T-helper 17 cell (primary cell): ENCODE measurements at places on chromosomes 2 and 18.

DNA sequence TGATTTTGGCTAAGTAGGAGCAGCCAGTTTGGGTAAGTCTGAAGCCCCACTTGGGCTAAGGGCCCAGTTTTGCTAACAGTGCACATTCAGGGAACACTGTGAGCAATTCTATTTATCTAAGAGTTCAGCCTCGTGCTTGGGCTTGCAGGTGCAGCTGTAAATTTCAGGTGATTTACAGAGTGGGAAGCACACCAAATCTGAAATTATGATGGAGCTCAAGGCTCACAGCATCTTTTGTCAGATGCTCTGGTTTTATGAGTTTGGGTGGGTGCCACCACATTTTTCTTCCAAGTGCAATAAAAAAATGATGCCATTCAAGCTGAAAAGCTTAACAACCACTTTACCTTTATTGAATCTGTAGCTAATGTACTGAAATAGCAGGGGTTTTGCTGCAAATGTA, 671.2 kb downstream of the LRRTM4 start:
- DNase-seq, result no peak

DNA sequence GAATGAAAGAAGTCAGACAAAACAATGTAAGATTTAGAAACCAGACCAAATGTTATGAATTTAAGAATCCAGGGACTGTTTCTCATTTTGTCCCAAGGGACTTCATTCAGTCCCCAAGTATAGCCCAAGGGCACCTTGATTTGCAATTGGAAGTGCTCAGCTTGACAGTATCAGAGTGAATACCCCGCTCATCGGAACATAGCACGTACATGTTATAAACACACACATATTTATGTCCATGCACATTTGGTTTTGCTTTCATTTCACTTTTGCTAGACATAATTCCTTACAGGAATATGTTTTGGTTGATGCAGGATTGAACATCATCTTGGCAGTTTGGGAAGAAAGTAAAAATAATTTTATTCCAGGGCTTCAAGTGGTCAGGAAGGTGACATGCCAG, 100.2 kb downstream of the PID1 start:
- DNase-seq, result no peak

DNA sequence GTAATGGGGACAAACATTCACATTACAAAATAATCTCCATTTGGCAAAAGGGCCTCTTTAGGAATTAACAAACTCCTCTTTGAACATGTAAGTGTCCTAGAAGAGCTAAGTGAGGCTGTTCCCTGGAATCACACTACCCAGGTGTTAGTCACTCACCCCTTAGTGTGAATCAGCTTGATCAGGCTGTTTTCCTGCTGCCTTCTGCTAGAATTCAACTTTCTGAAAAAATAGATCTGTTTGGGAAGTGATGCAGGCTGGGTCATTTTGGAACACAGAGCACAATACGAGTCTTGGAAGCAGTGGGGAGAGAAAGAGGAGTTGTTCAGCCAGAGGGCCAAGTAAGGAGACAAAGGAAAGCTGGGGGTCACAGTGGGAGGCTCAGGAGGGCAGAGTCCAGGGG, 40.0 kb downstream of the TTC32 start:
- DNase-seq, result no peak

DNA sequence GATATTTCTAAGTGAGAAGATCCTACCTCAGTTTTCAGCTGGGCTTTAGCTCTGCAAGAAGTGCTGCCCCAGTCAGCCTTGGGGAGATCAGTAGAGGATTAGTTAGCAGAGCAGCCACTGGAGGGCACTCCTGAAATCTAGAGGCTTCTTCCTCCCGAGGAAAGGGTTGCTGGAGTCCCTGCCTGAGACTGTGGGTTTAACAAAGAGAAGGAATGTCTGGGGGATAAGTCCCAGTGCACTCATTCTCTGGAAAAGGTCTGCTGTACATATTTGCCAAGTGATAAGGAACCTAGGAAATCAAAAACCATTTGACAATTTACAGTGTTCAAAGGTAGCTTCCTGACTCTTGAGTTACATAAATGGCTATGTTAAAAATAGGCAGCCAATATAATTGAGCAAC, 207.2 kb downstream of the SLC8A1 start:
- DNase-seq, result no peak

- DNase-seq, result no peak
These were observed 115.3 kb upstream of the NDUFV2 start for GRCh38 chr18:8987241-8987640.

DNA sequence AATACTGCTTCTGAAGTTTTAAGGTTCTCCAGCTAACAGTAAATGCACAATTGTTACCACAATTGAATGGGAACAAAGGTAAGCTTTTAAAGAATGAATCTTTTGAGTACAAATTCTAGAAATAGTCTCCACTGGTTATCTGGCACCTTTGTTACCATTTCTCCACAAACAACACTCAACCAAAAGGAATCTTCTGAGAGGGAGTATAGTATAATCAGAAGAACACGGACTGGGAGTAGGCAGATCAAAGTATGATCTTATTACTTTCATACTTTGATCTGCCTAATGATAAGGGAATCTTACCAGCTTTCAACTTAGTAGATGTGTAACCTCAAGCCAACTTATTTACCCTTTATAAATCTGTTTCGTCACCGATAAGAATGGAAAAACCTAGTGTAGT, 1.4 kb downstream of the CEP76 start:
- no peak for DNase-seq

- DNase-seq, result no peak
These were observed 20.9 kb downstream of the DHRS9 start for GRCh38 chr2:169090133-169090820.

- no peak for DNase-seq
These were observed 31.6 kb upstream of the ROCK2 start for GRCh38 chr2:11376071-11376470.

DNA sequence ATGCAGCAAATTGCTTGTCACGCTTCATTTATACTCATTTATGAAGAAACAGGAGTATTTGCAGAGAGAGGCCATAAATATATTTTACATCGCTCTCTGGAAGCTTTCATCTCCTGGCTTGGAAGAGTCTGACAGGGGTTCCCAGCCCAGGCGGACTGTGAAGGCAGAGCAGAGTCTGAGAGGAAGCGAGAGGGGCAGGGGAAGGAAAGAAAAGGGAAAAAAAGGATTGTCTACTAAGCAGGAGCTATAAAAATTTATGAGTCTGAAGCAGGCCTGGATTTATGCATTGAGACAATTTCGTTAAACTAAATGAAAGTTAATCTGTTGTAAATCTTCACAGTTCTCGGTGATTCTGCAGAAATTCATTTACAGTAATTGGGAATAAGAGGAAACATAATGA, 143.9 kb upstream of the GYPC start:
- no peak for DNase-seq

DNA sequence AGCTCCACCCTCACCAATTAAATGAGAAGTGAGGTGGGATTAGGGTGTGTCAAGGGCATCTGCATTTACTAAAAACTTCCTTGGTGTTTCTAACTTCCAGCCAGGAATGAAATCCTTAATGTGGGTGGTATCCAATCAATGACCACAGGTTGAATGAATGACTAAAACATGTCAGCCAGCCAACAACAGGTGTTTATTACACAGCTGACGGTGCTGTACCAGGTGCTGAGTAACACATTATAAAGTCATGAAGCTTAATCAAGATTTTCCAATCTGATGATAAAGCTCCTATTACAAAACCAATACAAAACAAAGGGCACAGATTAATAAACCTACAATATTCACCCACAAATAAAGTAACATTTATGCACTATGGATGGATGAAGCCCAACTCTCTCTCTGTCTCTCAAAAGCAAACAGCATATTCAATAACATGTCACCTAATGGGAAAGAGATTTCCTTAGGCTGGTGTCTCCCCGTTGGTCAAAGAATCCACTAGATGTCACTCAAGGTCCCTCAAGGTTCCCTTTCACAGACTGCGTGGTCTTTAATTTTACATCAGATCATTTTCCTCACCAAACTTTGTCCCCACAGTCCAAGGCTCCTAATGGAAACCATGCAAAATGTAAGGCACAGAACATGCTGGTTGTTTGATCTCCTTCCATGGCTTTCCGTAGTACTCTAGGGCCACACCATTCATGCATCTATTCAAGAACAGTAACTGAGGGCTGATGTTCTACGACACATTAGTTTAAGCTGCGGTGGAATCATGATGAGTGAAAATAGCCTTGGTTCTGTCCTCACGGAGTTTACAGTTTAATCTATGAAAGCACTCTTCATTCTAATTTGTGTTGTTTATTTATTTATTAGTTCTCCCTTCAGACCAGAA, 6.4 kb upstream of the PTPN4 start:
- DNase-seq, result no peak

DNA sequence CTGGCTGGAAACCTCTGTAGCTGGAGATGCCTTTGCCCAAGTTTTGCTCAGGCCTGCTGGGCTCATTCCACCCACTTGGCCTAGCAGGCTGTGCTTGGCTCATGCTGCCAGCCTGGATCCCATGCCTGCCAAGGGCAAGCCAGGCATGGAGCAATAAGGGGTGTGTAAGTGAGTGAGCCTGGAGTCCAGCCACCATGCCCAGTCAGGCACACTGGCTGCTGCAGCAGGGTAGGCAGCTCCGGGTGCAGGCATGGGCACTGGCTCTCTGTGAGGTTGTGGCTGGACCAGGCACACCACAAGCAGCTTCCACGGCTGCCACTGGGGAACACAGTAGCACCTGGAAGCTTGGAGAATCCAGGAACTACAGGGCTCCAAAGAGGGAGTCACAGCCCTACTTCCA, 147.7 kb upstream of the HS6ST1 start:
- no peak for DNase-seq

DNA sequence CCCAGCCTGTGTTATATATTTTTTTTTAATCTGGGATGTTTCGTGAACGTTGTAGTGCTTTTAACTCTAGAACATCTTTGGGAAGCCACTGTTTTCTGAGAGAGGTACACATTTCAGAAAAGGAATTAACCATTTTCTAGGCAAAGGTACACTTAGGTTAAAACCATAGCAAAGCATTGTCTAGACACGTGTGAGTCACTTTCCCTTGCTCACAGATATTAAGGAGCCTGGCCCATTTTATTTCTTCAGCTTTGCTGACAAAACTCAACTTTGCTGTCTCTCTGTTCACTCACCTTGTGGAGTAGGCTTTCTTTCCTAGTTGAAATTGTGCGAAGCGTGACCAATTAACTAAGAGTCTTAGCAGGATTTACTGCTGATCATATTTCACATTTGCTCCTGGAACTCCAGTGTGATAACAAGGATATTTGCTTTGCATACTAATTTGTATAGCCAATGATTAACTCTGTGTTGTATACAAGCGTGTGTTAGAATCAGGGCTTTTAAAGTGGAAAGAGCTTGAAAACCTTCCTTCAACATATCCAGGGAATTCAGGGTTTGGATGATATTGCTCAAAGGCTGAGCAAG, 215.0 kb upstream of the AGAP1 start:
- no peak for DNase-seq

GRCh38 chr2:167814881-167815718, 432.3 kb downstream of the STK39 start:
- no peak for DNase-seq

DNA sequence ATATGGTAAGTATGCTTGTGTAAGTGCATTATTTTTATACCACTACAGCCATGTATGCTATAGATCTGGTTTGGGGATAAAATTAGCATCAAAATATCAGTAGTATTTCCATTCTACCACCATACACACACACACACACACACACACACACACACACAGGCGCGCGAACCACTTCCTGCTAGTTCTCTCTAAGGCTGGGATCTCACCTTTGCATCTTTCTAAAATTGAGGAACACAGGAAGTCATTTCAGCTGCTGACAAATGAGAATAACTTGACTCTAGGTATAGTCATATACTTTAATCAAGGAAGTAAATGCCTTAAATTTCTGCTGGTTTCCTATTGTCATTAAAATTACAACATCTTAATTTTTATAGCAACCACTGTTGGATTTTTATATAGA, 72.5 kb downstream of the RBM43 start:
- DNase-seq, result no peak

DNA sequence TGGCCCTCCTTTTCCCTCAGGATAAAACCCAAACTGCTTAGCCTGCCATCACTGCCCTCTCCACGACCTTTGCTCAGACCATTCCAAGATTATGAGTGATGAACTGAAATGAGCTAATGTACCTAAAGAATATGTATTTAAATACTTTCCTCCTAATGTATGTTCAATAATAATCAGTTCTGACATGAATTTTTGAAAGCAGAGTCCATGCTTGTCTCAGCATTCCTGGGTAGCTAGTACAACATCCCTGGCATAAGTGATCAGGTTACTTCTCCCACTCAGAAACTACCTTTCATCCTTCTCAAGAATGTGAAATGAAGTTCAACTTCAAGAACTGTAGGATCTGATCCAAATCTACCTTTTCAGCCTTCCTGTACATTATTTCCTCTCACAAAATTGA, 103.6 kb downstream of the UNC80 start:
- no peak for DNase-seq

- no peak for DNase-seq
These were observed 119.2 kb downstream of the CACNB4 start for GRCh38 chr2:151979694-151980093.

- no peak for DNase-seq
These were observed 543.2 kb downstream of the DCDC2C start for GRCh38 chr2:4246364-4247131.

DNA sequence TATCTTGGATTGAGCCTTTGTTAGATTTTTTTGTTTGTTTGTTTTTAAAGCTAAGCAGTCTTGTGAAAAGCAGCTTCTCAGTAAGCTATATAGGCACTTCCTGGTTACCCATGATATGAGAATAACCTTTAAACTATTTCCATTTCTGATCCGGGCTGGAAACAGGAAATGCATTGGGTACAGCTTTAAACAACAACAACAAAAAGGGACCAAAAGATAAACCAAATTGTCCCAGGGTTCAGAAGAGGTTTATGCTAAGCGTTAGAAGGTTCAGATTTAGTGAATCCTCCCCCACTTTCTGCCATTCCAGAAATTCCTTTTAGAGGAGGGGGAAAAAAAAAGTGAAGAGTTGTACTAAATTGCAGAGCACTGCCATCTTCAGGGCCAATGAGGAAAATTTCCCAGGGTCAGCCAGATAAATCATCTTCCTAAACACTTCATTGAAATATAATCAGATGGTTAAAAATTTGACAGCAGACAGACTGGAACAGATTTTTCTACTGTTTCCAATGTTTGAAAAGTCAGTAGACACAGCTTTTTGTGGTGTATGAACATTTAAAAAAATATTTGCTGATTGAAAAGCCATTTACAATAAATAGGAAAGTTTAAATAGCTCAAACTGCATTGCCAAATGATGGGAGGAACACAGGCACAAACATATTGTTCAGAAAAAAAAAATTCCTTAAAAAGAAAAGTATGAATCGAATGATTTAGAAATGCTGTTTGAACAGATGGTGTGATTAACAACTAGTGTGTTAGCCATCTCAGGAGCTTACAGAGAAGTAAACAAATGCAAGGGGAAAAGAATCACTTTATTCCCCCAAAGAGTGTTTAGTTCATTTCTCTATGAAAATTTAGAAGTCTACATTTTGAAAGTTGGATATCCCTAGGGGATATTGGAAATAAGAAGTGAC, 189.9 kb upstream of the TANK start:
- DNase-seq, result no peak

DNA sequence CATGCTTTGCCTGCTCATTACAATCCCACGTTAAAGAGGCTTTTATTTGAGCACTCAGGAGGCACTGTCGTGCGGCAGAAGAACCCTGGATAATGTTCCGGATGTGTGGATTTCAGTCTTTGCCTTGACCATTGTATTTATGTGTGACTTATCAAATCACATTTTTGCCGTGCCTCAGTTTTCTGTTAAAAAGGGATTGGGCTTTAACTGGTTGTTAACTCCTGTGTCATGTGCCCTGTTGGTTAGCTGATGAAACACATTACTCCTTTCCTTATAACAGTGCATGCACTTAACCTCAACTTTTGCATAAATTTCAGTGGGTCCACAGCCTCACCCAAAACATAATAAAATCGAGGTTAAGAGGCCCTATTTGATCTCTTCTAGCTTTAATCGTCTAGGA, 52.7 kb downstream of the NAB1 start:
- no peak for DNase-seq

- DNase-seq, result no peak
These were observed at the start of gene PID1 for GRCh38 chr2:229270551-229271410. Gene PID1 (minus strand): TSS chr2:229271287. CDS start chr2:229271043, 244 bp downstream.
